Esophagus muscularis mucosa (tissue), 4 donors: ENCODE measurements at places on chromosomes 3 and 15. TPM values are rescaled to one million over a fixed set of nuclear protein-coding genes. Genes with fewer than 3 reads are reported as not detected.

- no peak for DNase-seq
Measured at GRCh38 chr3:190217081-190217480, 96.4 kb upstream of the P3H2 start.

DNA sequence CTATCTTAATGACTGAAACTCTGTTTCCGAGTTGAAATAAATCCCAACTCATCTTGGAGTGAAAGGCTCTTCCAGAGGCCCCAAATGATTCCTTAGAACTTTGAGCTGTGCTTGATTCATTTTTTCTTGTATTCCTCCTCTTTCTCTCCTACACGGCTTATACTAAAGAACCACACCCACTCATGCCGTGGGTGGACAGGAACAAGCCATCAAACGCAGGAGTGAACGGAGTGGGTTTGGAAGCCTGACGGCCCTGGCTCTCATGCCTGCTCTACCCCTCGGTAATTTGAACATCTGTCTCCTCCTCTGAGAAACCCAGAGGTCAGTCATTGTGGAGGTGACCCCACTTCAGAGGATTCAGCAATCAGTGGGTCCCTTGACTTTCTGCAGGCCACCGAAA is 236.5 kb downstream of the AGBL1 start:
- no peak for DNase-seq

The TM4SF4 gene
- 0.11 TPM for total RNA-seq

GRCh38 chr3:183324083-183324482 is 71.0 kb downstream of the B3GNT5 start:
- peak; percentile 24 for DNase-seq

The CTXN2 gene
- total RNA-seq: not detected

- no peak for DNase-seq
Measured at GRCh38 chr3:12455740-12456139, 28.5 kb upstream of the TSEN2 start.

DNA sequence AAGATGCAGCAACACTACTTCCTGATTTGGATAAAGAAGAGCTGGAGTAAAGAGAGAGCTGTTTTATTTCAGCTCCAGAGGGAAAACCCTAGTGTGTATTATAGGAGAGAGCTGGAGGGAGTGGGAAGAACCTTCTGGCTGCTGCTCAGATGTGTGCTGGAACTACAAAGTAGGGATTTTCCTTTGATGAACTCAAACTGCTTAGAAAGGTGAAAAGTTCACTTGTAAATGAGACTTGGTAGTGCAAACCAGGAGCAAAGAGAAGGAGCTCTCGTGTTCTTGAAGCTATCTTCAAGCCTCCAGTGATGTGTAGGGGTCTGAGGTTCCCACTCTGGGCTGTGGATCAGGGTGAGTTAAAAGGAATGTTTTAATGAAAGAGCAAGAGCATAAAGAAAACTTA is 110.4 kb downstream of the EDEM1 start:
- DNase-seq: no peak

- no peak for DNase-seq
Measured at GRCh38 chr3:53939813-53940212, 48.2 kb upstream of the SELENOK start.

The NANOGP8 gene
- 0.71 TPM for total RNA-seq

DNA sequence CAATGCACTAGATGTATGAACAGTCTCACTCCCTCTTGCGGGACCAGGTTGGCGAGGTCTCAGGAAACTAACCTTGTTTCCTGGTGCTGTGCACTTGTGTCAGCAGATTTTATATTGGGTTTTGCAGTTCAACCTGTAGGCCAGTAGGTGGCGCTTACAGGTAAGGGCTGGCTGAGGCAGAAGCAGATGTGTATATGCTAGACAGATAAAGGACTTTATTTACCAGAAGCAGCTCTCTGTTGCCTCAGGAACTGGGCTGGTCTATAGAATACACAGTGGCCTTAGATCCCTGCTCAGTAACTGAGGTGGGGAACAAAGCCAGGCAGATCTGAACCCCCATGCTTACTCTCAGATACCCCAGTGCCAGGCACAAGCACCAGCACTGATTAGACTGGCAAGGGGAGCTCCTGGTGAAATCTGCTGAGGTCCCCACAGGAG is 296.8 kb downstream of the DOCK3 start:
- no peak for DNase-seq

DNA sequence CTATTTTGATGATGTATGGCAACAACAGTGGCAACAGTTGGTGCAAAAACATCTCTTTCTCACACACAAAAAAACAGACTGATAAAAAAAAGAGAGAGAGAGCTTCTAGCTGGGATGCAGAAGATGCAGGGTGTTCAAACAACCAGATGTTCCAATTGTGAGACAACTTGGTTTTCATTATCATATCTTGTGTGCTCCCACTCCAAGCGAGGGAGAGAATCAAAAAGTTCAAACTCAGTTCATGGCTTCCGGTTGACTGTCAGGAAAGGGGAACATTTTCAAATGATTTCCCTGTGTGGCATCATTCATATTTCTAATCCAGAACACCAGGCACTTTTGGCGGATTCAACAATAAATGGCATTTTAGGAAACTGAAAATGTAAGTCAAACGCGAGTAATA is 72.1 kb downstream of the RSL24D1 start:
- no peak for DNase-seq

DNA sequence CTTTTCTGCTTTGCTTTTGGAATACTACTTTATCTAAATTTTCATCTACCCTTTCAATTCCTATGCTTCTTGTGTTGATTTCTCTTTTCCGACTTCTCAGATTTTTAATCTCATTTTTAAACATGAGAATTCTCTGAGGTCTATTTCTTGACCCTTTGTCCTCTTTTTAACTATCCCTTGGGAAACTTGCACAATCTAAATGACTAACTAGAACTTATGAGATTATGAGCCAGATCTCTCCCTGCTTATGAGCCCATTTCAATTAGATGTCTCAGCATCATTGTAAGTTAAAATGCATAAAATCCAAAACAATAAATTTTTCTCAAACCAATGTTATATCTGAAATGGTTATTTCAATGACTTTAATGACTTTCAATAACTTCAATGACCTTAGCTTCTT is 296.9 kb upstream of the AGTR1 start:
- DNase-seq: no peak

DNA sequence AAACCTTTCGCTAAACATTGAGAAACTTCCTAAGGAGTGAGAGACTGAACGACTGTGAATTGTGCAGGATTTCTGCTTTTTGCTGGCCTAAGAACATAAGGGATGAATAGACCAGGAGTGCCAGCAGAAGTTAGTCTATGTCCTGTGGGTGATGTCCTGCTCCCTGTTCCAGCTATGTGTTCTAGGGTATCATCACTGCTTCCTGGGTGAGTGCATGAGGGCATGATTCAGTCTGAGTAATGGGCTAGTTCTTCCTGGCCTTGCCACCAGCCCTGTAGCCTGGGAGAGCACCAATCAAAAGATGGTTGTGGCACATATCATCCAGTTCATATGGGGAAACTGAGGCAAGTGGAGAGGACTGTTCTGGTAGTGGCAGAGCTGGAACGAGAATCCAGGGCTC is 153.9 kb upstream of the TPM1 start:
- no peak for DNase-seq

GRCh38 chr3:112579232-112579631 is 17.4 kb downstream of the SLC35A5 start:
- no peak for DNase-seq

The PRR20G gene
- total RNA-seq: not detected

DNA sequence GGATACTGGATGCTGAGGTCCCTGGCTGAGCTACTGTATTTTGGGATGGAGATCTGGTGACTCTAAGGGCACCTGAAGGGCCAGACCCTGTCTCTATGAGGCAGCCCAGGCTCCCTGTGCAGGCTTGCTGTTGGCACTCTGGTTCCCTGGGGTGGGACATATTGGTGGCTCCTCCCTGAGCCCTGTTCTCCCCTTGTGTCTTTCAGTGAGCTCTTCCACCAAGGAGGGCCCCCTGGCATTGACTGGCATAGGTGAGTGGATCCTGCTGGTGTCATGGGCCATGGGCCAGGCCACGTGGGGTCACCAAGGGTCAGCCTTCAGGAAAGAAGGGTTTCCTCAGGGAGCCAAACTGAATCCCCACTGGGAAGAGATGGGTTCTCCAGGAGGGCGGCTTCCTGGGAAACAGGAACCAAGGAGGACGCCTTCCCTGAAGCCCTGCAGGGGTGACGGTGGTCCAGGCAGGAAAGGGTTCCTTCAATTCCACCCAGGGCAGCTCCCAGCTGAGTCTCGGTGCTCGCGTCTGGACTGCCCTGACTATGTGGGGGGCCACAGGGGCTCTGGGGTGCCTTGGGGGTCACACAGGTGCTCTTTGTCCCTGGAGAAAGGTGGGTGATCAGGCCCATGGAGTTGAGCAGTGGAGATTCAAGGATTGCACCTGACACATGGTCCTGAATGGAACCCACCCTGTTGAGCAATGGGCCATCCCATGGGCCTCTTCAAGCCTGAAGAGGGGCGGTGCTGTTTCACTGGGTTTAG is 220.4 kb downstream of the SNRPN start:
- peak; percentile 57 for DNase-seq

DNA sequence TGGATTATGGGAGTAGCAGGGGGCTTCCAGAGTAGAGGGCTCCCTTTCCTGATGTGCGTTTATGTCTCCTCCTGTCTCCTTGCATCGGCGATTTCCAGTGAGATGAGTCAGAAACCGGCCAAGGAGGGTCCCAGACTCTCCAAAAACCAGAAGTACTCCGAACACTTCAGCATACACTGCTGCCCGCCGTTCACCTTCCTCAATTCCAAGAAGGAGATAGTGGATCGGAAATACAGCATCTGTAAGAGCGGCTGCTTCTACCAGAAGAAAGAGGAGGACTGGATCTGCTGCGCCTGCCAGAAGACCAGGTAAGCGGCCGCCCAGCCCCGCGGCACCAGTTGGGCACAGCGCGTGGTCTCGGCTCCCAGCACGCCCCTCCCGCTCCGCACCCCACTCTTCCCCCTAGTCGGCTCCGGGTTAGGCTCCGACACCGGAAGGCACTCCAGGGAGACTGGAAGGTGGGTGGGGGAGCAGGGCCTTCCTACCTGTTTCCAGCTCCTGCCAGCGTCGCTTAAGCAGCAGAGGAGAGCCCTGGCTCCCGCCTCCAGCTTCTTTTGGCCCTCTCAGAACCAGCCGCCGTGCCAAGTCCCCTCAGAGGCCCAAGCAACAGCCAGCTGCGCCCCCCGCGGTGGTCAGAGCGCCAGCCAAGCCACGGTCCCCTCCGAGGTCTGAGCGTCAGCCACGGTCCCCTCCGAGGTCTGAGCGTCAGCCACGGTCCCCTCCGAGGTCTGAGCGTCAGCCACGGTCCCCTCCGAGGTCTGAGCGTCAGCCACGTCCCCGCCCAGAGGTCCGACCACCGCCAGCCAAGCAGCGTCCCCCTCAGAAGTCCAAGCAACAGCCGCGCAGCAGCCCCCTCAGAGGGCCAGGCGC is 34.7 kb downstream of the MOBP start:
- DNase-seq: no peak

The SLC28A2 gene
- not detected for total RNA-seq

- no peak for DNase-seq
Measured at GRCh38 chr15:88004399-88004798, 252.1 kb downstream of the NTRK3 start.

- no peak for DNase-seq
Measured at GRCh38 chr15:66403323-66403722, 16.6 kb downstream of the MAP2K1 start.
